Epithelial cell of proximal tubule (primary cell): ENCODE measurements at places on chromosomes 6 and 20. TPM values are rescaled to one million over a fixed set of nuclear protein-coding genes. Genes with fewer than 3 reads are reported as not detected.

- DNase-seq, result no peak
Observed at GRCh38 chr20:57066126-57066900, 200.1 kb downstream of the BMP7 start.

DNA sequence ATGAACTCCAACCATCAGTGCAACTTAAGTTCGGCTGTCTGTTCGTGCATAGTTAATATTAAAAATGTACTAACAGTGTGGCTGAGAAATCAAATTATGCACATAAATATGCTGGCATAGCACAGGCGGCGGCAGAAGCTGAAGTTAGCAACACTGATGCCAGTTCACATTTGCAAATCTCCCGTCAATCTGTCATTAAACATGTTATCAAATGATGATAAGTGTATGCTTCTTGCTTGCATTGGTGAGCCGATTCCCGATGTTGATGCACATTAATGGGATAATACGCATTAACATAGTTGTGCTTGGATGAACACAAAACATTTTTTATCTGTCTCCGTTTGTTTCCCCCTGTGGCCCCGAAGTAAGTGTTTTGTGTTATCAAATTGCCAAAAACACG is 309.4 kb downstream of the ZNF217 start:
- DNase-seq, result no peak

DNA sequence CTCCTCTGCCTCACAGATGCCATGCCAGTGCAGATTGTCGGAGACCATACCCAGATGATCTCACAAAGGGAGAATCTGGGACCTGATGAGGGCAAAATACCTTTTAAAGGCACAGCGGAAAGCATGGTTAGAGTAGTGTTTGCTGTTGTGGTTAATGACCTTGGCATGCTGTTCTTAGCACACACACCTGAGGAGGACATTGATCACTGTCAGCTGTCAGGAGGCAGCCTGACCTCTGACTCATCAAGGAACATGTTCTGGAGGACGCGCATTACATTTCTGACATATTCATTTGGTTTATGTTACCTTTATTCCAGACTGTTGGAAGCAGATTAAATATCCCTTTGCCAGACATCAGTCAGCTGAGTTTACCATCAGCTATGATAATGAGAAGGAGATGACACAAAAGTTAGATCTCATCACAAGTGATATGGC is 57.1 kb downstream of the GOPC start:
- DNase-seq, result no peak

DNA sequence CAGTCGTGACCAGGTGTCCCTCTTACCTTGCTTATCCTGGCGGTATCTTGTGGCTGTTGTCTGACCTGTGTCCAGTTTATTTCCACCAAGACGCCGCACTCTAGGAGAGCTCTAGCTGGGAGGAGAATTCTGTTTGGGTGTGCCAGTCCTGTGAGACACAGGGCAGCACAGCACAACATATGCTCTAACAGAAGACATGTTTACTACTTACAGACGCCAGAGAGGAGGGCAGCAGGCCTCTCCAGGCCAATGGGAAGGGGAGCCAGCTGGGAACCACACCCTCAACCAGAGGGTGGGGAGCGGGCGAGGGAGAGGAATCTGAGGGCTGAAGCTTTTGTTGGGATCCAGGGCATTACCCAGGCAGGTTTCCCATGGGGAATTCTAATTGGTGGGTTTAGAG is 25.2 kb upstream of the FERMT1 start:
- no peak for DNase-seq

- no peak for DNase-seq
Observed at GRCh38 chr6:117870486-117871242, 36.4 kb upstream of the SLC35F1 start.

GRCh38 chr6:81126150-81126549 is 626.3 kb downstream of the TENT5A start:
- DNase-seq, result no peak

DNA sequence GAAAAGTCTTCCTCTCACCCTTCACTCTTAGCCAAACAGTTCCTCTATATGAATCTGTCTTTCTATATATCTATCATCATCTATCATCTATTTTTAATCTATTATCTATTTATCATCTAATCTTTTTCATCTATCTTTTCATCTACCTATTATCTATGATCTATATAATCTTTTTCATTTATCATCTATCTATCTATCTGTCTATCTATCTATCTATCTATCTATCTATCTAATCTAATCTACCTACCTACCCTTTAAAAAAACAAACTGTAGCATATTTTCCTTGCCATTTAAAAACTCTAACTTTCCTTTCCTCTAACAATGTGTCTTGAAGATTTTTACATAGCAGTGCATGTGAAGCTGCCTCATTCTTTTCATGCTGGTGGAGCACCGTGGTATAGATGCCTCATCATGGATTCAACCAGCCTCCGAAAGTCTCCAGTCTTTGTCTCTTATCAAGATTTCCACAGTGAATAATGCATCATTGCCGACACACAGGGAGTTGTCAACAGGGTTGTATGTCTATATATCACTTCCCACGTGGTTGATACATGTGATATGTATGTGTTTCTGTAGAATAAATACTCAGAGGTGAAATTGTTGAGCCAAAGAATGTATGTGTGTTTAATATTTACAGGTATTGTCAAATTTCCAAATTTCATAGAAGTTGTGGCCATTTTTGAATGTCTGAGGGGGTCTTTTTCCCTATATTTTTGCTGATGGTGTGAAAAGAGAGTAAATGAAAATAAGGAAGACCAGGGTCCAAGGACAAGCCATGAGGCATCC is 51.3 kb downstream of the VEGFA start:
- DNase-seq, result no peak

- DNase-seq, result no peak
Observed at GRCh38 chr20:52965380-52965779, 6.8 kb upstream of the TSHZ2 start.

HUS1B gene
- 0.22 TPM in 1 of 2 replicates, not detected in the other for total RNA-seq

CST3 gene
- total RNA-seq, result 309 and 347 TPM in 2 replicates
